Hematopoietic multipotent progenitor cell treated with erythropoietin and hydrocortisone succinate and interleukin-3 and kit ligand, for 4 days (in vitro differentiated cells): ENCODE measurements at places on chromosomes 16 and 17.

GRCh38 chr16:83714286-83714685 lies 93.5 kb upstream of the HSBP1 start:
- no peak for DNase-seq

- DNase-seq: peak; percentile 66
These were observed 8.6 kb downstream of the IGSF6 start for GRCh38 chr16:21643785-21644184.

DNA sequence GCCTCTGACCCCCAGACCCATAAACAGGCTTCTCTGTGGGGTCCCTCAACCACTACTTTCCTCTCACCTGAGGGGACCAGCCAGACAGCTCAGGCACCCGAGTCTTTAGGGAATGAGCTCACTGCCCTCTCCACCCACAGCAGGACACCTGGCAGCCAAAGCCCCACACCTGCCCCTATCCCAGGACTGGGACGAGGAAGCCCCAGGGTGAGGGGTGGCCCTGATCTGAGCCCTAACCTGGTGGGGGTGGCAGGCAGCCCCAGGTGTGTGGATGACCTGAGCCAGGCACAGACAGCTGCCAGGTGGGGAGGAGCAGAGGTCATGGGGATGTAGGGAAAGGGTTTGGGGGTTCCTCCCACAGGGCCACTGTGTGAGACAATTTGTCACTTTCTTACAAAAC lies 1.7 kb upstream of the TEX19 start:
- no peak for DNase-seq

- no peak for DNase-seq
These were observed 44.1 kb upstream of the GRIN2A start for GRCh38 chr16:10226141-10226986.

GRCh38 chr16:11475896-11476630 lies 110.7 kb downstream of the LITAF start:
- no peak for DNase-seq

GRCh38 chr17:78999056-78999768 lies 10.4 kb downstream of the CANT1 start:
- no peak for DNase-seq

DNA sequence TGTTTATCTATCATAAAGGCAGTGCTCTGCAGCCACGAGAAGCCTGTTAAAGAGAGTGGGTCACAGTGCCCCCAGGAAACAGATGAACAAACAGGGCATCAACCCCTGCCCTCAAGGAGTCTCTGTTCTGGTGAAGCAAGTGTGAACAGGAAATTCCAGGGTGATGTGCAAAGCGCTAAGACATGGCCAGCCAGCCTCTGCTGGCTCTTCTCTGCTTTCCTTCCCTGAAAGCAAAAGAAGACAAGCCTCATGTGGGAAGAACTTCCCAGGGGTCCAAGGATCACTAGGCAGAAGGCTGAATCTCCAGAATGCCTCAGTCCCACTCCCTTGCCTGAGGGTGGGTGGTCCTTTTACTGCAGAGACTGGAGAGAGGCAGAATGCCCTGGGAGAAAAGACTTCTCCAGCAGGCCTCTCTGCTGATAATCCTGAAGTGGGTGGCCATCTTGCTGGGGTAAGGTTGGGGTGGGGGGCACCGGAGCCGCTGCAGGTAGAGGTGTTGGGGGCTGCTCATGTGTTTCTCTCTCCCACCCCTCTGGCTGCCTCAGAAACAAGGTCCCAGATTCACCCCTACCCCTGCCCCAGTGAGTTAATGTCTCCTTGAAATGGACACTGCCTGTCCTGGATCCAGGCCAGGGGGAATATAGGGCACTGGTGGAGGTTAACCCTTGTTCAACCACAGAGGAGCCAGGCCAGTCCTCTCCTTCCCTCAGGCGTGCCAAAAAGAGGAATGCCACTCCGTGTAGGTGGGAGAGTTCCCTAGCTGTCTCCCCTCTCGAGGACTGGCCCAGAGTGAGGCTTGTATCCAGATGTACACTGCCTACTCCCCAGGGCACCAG lies 2.4 kb downstream of the ANKRD13B start:
- no peak for DNase-seq
